ENCODE measurements at places on chromosomes 12 and 14.

- no peak for DNase-seq
These were observed 24.0 kb downstream of the PLEKHH1 start for GRCh38 chr14:67557118-67557517.

- DNase-seq: peak; percentile 29
These were observed 31.3 kb upstream of the TMEM263 start for GRCh38 chr12:106924268-106924861.

DNA sequence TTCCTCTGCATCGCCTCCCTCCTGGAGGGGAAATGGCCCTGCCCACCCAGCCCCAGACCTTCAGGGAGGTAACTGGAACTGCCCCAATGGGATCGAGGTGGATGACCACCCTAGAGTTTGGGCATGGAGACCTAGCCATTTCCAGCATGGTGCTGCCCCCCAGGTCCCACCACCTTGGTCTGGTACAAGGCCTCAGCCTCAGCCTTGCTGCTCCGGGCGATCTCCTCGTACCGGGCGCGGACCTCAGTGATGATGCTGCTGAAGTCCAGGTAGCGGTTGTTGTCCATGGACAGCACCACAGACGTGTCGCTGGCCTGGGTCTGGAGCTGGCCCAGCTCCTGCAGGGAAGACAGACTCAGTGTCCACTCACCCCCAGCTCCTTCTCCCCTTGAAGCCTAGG is 4.4 kb downstream of the KRT78 start:
- DNase-seq: no peak

DNA sequence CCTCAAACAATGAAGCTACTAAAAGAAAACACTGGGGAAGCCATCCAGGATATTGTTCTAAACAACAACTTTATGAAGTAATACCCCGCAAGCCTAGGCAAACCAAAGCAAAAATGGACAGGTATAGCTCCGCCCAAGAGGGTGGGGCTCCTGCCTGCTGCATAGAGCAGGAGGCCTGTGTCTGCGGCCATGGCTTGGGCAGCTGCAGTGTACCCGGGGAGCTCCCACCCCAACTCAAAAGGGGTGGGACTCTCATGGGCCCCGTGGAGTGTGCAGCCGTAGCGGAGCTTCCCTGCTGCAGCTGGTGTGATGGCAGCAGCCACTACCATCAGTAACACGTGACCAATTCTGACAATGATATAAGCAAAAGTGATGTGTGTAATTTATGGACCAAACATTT is 264.2 kb upstream of the KITLG start:
- no peak for DNase-seq

- DNase-seq: no peak
These were observed 583.7 kb upstream of the USP15 start for GRCh38 chr12:61676520-61676919.

- no peak for DNase-seq
These were observed 45.4 kb downstream of the GPATCH2L start for GRCh38 chr14:76196980-76197695.

DNA sequence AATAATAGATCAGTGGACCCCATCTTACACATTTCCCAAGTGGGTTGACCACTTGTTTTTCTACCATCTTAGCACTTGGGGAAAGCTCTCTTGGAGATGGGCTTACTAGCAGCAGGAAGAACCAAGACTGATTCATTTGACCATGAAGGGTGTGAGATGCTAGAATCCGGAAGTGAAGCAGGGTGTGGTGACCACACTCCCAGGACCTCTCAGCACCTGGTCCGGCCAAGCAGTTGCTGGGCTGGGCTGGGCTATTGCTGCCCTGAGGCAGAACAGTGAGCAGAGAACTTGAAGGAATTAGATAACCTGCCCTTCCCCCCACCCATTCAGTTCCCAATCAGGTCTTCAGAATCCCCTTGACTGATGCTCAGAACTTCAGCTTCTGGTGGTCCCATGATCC is 24.4 kb downstream of the ADCY6 start:
- no peak for DNase-seq

DNA sequence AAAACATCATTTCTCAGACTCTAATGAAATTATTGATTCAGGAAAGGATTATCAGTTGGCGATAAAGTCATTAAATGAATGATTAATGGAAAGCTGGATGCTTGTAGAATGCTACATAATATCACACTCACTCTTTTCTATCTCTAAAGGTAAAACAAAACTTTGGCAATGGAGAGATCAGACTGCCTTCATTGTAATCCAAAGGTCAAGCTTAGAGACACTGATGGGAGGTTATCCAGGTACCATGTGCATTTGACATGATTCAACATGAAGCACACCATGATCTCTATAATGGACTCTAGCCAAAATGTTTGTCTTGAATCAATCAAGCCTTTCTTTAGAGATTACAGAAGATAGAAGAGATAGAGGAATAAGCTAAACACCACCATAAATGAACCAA is 110.1 kb upstream of the USP44 start:
- no peak for DNase-seq
